ENCODE measurements at places on chromosomes 3 and 15.

DNA sequence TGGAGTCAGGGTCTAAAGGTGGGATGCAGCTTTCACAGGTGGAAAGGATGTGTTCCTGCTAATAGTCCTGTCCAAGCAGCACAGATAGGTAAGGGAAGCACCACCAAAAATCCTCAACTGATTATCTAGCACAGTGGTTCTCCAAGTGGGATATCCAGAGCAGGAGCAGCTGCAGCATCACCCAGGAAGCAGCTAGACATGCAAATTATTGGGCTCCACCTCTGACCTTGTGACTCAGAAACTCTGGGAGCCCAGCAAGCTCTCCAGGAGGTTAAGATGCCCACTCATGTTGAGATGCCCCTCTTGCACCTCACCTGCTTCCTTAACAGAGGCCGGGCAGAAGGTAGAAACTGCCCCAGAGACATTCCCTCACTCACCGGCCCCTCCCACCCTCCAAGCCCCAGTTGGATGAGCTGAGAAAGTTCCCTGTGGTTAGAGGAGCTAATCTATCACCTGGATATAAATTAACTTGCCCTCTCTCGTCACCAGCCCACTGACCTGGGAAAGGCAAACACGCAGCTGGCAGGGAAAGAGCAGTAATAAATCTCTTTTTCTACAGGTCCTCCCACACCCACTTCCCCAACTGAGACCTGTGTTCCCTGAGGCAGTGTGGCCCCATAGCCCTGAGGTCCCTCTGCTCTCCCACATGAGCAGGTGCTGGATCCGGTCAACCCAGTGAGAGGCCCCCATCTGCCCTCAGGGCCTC, 39.3 kb downstream of the ADCY5 start:
- DNase-seq: no peak

GRCh38 chr15:59294574-59295260, 78.0 kb downstream of the MYO1E start:
- no peak for DNase-seq

GRCh38 chr15:89244574-89244903, 760 bp downstream of the FANCI start:
- DNase-seq: no peak

DNA sequence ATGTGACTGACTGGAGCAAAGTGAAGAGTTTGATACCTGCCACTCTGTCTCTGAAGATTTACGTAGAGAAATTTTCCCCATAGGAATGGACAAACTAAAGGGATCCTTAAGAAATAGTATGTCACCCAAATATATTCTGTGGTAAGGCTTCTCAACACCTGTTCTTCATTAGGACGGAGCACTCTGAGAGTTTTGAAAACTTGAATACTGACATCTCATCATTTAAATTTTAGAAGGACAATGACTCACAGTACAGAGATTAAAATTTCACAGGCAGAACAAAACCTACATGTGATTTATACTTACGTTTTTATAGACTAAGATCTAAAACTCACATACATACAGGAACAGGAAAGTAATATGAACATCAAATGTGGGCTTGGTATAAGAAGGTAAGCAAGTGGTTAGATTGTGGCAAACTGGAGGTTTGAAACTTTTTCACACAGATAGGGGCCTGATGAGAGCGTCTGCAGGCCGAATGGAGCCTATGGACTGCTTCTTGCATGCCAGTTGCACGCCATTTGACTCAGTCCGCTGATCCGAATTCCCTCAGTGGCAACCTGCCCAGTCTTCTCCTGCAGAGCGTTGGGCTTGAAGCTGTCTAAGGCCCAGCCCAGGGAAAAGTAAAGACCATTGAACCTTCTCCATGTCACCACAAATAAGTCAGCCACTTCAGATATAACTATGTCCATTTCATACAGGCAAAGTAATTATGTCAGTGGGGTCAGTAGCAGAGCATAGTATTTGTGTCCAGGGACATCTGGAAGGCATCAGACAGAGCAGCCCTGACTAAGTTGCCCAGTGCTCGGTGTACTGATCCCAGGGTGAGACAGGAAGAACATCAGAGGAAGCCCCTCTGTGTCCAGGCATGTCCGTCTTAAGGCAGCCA, 45.7 kb downstream of the ZBTB38 start:
- DNase-seq: no peak

GRCh38 chr3:128100638-128101037, 23.0 kb downstream of the RUVBL1 start:
- DNase-seq: no peak

DNA sequence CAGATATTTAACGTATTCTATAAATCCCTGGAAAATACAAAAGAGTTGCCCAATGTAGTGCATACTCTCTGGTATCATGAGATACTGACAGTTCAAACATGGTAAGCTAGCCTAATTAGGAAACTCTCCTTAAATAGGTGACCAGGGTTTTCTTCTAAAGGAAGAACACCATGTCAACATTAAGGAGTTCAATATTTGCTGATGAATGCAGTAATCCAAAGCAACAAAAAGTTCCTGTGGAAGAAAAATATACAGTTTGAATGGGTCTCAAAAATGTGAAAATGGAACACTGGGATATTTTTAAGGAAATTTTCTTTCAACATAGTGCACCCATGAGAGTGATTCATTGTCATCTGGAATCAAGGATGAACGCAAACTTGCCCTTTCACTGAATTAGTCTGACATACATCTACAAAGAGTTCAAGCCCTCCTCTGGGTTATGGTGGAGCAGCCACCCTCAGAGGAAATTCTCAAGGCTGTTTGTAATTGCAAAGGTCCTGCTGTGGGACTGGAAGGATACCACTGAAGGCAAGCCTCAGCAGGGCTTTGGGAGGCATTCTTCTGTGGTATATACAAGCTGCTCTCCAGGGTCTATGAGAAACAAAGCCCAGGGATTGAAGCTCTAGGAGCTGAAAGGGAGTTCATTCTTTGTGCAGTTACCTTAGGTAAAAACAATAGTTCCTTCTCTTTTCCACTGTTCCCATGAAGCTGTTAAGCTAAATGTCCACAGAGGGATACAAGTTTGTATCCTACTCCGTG, 700.3 kb downstream of the TUSC7 start:
- no peak for DNase-seq

DNA sequence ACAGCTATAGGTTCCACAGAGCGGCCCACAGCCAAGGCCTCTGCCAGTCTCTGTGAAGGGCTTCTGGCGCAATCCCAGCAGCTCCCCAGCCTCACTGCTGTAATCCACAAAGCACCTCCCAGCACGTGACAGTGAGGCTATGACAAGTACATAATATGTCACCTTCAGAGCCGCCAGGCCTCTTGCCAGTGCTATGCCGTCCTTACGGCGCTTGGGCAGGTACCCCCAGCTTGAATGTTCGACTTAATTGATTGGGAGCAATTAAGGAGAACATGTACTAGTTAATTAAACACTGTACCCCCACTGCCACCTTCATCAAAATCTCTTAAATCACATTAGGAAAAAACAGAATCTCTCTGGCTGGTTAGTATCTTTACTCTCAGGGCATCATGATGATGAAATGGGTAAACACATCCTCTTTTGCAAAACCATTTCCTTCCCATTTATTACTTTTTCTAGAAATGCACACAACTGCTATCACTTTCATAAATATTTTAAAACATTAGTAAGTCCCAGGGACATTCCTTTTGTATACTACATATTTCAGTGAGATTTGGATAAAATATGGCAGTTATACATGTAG, 169.9 kb downstream of the XXYLT1 start:
- no peak for DNase-seq

- DNase-seq: no peak
These were observed 209.2 kb upstream of the NR2F2 start for GRCh38 chr15:96121086-96121920.

DNA sequence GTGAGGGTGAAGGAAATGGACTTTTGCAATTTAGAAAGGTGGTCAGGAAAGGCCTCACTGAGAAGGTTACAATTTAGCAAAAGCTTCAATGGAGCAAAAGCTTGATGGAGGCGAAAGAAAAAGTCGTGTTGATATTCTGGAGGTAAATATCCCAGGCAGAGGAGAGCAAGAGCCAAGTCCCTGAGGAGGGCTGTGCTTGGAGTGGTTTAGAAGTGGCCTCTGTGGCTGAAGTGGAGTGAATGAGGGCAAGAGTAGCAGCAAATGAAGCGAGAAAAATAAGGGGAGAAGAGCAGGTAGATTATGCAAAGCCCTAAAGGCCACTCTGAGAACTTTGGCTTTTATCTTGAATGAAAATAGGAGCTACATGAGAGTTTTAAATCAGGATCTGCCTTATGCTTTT, 54.1 kb downstream of the GUCA1C start:
- DNase-seq: no peak

DNA sequence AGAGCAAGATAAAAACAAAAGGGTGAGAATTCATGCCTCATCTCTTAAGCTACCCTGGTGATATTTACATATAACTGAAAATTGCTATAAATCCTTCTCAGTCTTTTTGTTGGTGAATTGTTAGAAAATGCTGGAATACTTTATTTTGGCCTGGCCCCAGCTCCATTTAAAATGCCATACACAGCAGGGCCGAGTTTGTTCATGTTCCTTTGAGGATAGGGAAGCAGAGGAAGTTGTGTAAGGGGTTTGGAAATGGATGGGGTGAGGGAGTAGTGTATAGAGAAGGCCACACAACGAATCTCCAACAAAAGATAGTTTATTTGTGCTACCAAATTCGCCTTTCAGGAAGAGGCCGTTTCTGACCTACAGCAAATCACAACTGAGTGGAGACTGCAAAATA, 78.6 kb upstream of the ADAMTS9 start:
- no peak for DNase-seq

DNA sequence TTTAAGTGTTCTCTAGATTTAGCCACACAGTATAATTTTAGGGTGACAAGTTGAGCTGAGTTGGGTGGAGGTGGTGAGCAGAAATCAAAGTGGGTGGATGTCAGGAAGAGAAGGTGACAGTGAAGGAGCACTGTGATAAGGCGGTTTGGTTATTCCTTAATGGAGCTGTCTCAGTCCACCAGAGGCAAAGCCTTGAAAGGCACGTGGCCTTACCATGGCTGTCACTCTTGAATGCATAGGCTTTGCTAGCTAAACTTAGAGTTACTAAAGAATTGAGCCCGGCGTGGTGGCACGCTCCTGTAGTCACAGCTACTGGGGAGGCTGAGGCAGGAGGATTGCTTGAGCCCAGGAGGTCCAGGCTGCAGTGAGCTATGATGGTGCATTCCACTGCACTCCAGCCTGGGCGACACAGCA, 560 bp upstream of the TTLL13 start:
- no peak for DNase-seq

DNA sequence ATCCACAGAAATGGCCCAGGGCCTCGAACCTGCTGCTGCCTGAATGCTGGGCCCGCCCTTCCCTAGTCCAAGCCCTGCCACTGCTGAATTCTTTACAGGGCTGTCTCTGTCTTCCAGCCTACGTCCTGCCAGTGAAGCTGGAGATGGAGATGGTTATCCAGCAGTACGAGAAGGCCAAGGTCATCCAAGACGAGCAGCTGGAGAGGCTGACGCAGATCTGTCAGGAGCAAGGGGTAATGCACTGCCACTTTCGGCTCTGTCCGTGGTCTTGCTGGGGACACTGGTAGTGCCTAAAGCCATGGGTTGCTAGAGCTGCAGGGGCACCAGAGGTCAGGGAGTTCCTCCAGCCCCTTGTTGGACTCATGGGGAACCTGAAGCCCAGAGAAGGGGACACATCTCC, 115.7 kb downstream of the TMEM266 start:
- no peak for DNase-seq

- DNase-seq: no peak
These were observed 15.0 kb upstream of the ZPLD1 start for GRCh38 chr3:102419786-102420185.

GRCh38 chr3:155019575-155019974, 60.5 kb upstream of the MME start:
- DNase-seq: no peak

DNA sequence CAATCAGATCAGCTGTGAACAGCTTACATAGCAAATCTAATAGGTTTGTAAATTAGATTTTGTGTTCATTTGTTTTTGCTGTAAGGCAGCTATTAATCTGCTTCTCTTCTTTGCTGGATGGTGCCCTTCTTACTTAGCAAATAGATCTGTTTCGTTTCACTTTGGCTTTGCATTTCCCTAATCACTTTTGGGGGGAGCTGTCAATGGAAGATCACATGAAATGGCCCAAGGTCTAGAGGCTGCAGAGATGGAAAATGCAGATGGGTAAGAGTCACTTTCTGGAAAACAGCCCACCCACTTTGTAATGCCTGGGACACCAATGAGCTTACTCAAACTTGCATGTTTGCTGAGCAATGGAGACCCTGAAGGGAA, 36.4 kb downstream of the ST8SIA2 start:
- DNase-seq: no peak

- DNase-seq: no peak
These were observed 96.4 kb upstream of the IGSF10 start for GRCh38 chr3:151557068-151557840.

- DNase-seq: no peak
These were observed 10.5 kb downstream of the SEMA4B start for GRCh38 chr15:90211440-90212143.

- no peak for DNase-seq
These were observed 33.7 kb downstream of the ZBTB20 start for GRCh38 chr3:115113367-115113766.

DNA sequence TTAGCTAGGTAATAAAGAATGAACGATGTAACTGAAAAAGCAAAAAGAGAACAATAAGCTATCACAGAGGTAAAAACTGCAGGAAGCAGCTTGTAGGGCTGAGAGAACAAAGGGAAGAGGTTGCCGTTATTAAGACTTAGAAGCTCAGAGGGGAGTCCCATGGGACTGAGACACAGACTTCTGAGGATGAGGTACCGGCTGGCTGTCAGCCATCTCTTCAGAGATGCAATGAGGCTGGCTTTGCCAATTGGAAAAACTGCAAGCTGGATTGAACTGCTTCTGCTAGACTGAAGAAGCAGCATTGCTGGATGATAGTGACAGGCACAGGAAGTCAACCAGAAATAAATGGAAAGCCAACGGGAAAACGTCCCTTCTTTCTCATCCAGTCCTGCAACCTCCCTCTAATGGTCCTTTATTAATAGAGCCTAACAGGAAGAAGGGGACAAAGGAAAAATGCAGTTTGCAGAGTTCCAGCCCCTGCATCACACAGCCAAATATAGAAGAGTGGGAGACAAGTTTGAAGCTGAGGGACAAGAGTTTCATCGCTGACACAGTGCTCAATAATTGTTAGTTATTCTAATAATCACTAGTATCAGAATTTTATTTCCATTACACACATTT, 21.1 kb upstream of the KLHL6 start:
- no peak for DNase-seq

GRCh38 chr15:58203537-58203936, 65.4 kb downstream of the AQP9 start:
- no peak for DNase-seq

GRCh38 chr3:20564966-20565365, 379.0 kb upstream of the SGO1 start:
- no peak for DNase-seq

DNA sequence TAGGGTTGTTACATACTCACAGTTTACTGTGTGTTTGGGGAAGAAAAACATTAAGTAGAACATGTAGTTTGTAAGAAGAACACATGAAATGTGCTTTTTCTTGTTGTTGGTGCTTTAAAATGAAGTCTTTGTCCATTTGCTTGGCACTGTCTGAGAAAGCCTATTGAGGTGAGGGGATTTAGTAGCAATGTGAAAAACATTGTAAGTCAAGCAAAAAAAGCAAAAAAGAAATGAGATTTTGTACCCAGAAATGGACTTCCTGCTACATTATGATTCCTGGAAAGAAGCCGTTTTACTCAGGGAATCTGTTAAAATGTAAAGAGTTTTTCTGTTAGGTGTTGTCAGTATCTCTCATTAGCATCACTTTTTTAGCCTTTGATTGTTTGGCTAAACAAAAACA, 59.9 kb downstream of the KAT2B start:
- no peak for DNase-seq

- no peak for DNase-seq
These were observed 6.3 kb downstream of the KAT2B start for GRCh38 chr3:20046556-20046955.
